Vagina (tissue), 2 donors: ENCODE measurements at places on chromosomes 6 and 20.
A peak's percentile ranks its signal among the peaks of the same experiment; 100 is the strongest.

DNA sequence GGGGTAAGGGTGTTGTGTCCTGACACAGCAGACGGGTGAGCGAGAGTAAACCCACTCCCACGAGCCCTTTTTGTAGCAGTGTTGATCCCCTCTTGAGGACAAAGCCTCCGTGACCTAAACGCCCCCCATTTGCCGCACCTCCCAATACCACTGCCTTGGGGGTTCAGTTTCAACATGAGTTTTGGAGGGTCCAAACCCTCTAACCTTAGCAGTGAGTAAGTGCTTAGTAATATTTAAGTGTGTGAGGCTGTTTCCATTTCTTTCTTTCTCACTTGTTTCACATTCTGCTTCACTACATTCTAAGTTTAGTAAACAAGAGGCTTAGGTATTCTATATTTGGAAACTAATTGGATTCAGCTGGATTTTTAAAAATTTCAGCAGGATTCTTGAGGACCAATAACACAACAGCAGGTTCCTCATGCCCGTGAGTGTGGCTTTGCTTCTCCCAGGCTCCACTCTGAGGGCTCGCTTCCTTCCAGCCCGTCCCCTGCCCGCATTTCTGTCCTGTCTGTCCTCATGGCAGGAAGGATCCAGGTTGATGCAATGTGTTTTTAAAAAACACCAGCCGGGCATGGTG, 41.2 kb downstream of the SNX9 start:
- no peaks in the 10 kb centered on the region for H3K27me3 ChIP-seq
- H3K27ac ChIP-seq: no peak overlapping the region
- H3K4me3 ChIP-seq: no peak overlapping the region
- peaks cover 57% of the 10 kb centered on the region for H3K4me1 ChIP-seq
- DNase-seq: no peak
- peaks cover 4% of the 10 kb centered on the region for H3K36me3 ChIP-seq

GRCh38 chr20:31857861-31858759, 12.2 kb downstream of the DUSP15 start:
- H3K4me3 ChIP-seq: no peak overlapping the region
- no peak for DNase-seq
- peaks cover 15% of the 10 kb centered on the region for H3K4me1 ChIP-seq
- H3K27ac ChIP-seq: no peak overlapping the region
- no peaks in the 10 kb centered on the region for H3K36me3 ChIP-seq

- H3K4me3 ChIP-seq: no peak overlapping the region
- H3K27me3 ChIP-seq: no peaks in the 10 kb centered on the region
- no peak overlapping the region for H3K27ac ChIP-seq
- H3K36me3 ChIP-seq: no peaks in the 10 kb centered on the region
- no peaks in the 10 kb centered on the region for H3K4me1 ChIP-seq
Measured at GRCh38 chr20:24765316-24766142, 183.5 kb upstream of the CST7 start.

DNA sequence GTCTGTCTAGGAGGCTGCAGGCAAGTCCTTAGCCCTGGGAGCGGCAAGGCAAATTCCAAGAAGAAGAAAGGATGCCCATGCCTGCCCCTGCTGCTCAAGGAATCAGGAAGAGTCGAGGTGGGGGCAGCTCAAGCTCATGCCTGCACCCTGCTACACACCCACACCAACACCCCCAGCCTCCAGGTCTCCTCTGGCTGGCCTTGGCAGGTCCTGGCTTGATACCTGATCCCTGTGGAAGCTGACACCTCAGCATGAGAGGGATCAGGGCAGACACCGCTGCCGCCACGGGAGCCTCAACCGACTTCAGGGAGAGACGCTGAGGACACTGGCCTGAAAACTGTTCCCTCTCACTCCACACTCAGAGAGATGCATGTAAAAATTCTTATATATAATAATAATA, 35.5 kb upstream of the MAFB start:
- H3K36me3 ChIP-seq: no peaks in the 10 kb centered on the region
- DNase-seq: no peak
- H3K4me3 ChIP-seq: no peak overlapping the region
- no peak overlapping the region for H3K27ac ChIP-seq
- no peaks in the 10 kb centered on the region for H3K4me1 ChIP-seq

GRCh38 chr6:144232832-144233230, 52.3 kb upstream of the UTRN start:
- H3K36me3 ChIP-seq: no peaks in the 10 kb centered on the region
- H3K27me3 ChIP-seq: no peaks in the 10 kb centered on the region
- no peak overlapping the region for H3K4me3 ChIP-seq
- H3K27ac ChIP-seq: no peak overlapping the region
- no peaks in the 10 kb centered on the region for H3K4me1 ChIP-seq

DNA sequence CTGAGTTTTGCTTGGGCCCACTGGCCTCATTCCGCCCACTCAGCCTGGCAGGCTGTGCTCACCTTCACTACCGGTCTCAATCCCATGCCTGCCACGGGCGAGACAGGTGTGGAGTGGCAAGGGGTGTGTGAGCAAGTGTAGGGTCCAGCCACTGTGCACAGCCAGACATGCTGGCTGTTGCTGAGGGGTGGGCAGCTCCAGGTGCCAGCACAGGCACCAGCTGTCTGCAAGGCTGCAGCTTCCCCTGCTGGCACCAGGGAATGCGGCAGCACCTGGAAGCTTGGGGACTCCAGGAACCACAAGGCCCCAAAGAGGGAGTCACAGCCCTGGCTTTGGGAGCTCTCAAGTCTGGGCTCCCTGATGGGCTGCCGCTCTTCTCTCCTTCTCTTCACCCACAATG, 372.7 kb downstream of the CBLN4 start:
- DNase-seq: no peak
- H3K36me3 ChIP-seq: no peaks in the 10 kb centered on the region
- H3K27ac ChIP-seq: no peak overlapping the region
- no peak overlapping the region for H3K4me3 ChIP-seq

GRCh38 chr20:55935448-55936208, 69.7 kb downstream of the CBLN4 start:
- no peak overlapping the region for H3K27ac ChIP-seq
- no peak overlapping the region for H3K4me3 ChIP-seq
- no peaks in the 10 kb centered on the region for H3K36me3 ChIP-seq
- DNase-seq: no peak
- no peaks in the 10 kb centered on the region for H3K27me3 ChIP-seq
- H3K4me1 ChIP-seq: no peaks in the 10 kb centered on the region

DNA sequence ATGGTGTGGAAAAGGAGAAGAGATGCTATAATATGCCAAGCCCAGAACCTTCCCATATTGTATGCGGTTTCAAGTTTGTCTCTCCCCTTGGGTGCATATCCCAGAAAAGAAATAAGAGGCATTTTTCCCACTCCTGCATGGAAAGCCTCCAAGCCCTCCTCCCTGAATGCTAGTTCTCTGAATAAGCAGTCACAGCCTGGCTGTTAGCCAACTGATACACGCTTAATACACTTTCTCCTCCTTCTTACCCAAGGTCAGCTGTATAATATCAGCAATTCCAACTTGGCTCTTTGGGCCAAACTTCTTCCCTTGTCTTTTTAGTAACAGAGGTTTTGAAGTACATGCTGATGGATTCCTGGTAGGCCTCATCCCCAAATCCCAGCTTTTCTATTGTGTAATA, 440.1 kb downstream of the EPHA7 start:
- no peak overlapping the region for H3K27ac ChIP-seq
- no peaks in the 10 kb centered on the region for H3K36me3 ChIP-seq
- no peaks in the 10 kb centered on the region for H3K27me3 ChIP-seq
- H3K4me1 ChIP-seq: no peaks in the 10 kb centered on the region

GRCh38 chr6:83467620-83468036, 36.8 kb upstream of the ME1 start:
- H3K27ac ChIP-seq: no peak overlapping the region
- DNase-seq: no peak
- H3K4me1 ChIP-seq: no peaks in the 10 kb centered on the region
- H3K4me3 ChIP-seq: no peak overlapping the region

DNA sequence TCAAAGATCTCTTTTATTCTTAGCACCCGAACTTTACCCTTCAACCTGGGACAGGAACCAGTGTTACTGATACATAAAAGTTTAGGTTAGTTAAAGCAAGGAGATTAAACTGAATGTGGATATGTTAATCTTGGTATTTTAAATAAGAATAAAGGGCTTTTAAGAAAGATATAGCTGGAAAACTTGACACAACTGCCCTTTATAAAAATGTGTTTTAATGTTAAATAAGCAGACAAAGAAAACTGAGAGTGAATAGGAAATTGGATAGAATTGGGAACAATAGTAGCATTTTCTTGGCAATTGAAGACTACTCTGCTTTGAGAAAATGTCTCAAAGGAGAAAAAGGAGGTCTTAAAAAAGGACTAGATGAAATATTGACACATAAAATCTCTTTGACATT, 45.9 kb upstream of the CRISP1 start:
- DNase-seq: no peak
- H3K27me3 ChIP-seq: no peaks in the 10 kb centered on the region
- H3K27ac ChIP-seq: no peak overlapping the region
- no peaks in the 10 kb centered on the region for H3K36me3 ChIP-seq
- no peaks in the 10 kb centered on the region for H3K4me1 ChIP-seq

DNA sequence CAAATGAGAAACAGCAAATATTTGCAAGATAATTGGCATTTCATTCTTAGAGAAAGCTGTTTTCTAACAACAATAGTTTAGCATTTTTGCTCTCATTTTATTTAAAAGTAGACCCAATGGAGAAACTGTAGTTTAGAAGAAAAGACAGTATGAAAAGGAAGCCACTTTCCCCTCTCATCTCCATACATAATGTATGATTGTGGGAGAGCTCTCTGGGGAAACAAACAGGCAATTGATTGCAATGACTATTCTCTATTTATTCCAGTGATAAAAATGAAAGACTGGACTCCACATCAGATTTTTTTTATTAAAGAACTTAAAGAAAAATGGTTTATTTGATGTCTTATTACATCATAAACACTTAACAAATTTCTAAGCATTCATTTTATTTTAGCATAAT, 116.8 kb upstream of the SASH1 start:
- H3K4me1 ChIP-seq: no peaks in the 10 kb centered on the region

GRCh38 chr20:23870461-23870860, 9.1 kb downstream of the CST5 start:
- H3K4me3 ChIP-seq: no peak overlapping the region
- no peak overlapping the region for H3K27ac ChIP-seq
- H3K36me3 ChIP-seq: no peaks in the 10 kb centered on the region
- no peak for DNase-seq

- H3K27me3 ChIP-seq: no peaks in the 10 kb centered on the region
- H3K4me3 ChIP-seq: peak overlapping the region; percentile 79
- H3K36me3 ChIP-seq: no peaks in the 10 kb centered on the region
- peak overlapping the region; percentile 80 for H3K27ac ChIP-seq
- peaks cover 21% of the 10 kb centered on the region for H3K4me1 ChIP-seq
Measured at GRCh38 chr6:7911345-7911725, 747 bp upstream of the TXNDC5 start.

DNA sequence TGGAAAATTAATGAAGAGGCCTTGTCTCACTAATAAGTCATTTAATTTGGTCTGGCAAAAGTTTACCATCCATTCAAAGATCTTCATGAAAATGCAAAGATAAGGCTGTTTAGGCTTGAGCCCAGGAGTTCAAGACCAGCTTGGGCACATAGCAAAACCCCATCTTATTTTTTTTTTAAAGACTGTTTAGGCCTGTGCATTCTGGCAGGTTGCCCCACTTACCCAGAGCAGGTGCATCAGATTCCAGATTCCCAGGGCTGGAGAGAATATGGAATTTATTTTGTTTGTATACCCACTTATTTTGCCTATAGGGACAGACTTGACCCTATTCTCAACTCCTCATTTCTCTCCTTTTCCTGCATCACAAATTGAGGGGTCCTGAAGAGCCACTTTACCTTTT, 5.7 kb downstream of the FOXO3 start:
- peak overlapping the region; percentile 99 for H3K27ac ChIP-seq
- H3K4me1 ChIP-seq: peaks cover 85% of the 10 kb centered on the region
- H3K36me3 ChIP-seq: no peaks in the 10 kb centered on the region
- no peak overlapping the region for H3K4me3 ChIP-seq

DNA sequence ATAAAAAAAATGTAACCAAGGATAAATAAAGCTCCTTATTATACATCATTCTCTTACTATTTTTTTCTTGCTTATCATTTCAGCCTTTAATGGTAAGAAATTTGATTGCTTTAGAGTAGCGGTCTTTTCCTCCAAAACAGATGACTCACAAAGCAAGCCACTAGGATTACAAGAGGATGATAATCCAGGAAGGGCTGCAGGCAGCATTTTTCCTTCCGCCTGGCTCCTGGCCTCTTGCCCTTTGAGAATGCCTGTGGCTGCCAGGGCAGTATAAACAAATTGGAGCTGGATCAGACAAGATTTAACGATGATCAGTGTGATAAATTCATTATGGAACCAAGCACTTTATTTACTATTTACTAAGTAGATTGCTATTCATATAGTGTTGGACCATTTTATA, 9.7 kb upstream of the FBXL4 start:
- no peak overlapping the region for H3K27ac ChIP-seq
- no peak overlapping the region for H3K4me3 ChIP-seq
- H3K36me3 ChIP-seq: no peaks in the 10 kb centered on the region
- H3K4me1 ChIP-seq: no peaks in the 10 kb centered on the region
- no peaks in the 10 kb centered on the region for H3K27me3 ChIP-seq

DNA sequence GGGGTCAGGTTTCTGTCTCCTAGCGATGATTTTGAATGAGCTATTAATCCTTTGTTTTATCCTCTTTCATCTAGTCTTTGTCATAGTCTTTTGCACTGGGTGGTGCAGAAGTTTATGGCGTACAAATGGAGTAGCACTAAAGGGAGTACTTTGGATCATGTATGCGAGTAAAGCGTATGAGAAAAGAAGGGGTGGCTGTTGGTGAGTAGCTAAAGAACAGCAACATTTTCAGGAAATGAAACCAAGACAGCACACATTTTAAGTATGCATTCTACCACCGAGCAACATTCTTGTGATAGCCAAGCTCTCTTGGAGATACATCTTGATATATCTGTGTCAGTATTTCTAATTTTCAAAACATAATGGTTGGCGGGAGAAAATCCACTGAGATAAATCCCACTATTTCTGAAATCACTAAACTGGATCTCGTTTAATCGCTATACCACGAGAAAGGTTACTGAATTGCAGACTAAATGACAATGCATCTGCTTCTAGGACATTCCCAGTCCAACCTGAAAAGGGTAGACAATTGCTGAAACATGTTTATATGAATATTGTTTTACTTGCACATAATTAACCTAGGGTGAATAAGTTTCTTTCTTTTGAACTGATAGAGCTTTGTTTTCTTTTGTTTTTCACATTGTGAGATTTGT, 196.1 kb downstream of the TRIM27 start:
- H3K36me3 ChIP-seq: no peaks in the 10 kb centered on the region
- H3K27me3 ChIP-seq: no peaks in the 10 kb centered on the region
- no peak for DNase-seq

- H3K4me3 ChIP-seq: no peak overlapping the region
- no peaks in the 10 kb centered on the region for H3K36me3 ChIP-seq
- no peak for DNase-seq
- H3K27ac ChIP-seq: no peak overlapping the region
Measured at GRCh38 chr6:6738922-6739716, 150.6 kb downstream of the LY86 start.
